Hematopoietic multipotent progenitor cell treated with erythropoietin and hydrocortisone succinate and interleukin-3 and kit ligand, for 15 days (in vitro differentiated cells): ENCODE measurements at places on chromosomes 1 and 21.

- DNase-seq, result no peak
Observed at GRCh38 chr1:97767381-97767780, 153.5 kb downstream of the DPYD start.

GRCh38 chr1:226069811-226070489 lies 7.4 kb downstream of the H3-3A start:
- no peak for DNase-seq

- DNase-seq, result no peak
Observed at GRCh38 chr1:54710841-54711240, 4.8 kb upstream of the TTC4 start.

- DNase-seq, result no peak
Observed at GRCh38 chr1:243883551-243883950, 33.5 kb upstream of the AKT3 start.

DNA sequence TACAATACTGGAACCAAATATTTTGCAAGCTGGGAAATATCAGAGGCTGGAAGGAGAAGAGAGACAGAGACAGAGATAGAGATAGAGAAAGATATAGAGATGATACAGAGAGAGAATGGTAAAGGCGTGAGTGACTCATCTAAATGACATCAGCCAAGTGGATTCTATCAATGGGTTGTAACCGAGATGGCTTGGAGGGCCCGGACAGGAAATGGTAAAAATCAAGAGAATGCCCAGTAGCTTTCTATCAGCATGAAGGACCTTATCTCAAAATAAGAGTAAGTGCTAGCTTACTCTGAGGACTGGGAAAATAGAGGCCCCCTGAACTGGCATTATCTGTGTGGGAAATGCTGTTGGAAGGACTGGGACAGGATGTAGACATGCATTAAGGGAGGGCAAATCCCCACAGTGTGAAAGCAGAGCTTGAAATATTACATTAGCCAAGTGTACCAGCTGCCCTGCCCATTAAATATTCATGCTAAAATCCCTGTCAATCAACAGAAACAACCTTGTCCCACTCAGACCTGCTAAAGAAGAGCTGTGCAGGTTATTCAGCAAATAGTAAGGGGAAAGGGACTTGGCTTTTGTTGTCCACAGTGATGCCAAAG lies 76.6 kb upstream of the ZNF644 start:
- DNase-seq, result no peak

DNA sequence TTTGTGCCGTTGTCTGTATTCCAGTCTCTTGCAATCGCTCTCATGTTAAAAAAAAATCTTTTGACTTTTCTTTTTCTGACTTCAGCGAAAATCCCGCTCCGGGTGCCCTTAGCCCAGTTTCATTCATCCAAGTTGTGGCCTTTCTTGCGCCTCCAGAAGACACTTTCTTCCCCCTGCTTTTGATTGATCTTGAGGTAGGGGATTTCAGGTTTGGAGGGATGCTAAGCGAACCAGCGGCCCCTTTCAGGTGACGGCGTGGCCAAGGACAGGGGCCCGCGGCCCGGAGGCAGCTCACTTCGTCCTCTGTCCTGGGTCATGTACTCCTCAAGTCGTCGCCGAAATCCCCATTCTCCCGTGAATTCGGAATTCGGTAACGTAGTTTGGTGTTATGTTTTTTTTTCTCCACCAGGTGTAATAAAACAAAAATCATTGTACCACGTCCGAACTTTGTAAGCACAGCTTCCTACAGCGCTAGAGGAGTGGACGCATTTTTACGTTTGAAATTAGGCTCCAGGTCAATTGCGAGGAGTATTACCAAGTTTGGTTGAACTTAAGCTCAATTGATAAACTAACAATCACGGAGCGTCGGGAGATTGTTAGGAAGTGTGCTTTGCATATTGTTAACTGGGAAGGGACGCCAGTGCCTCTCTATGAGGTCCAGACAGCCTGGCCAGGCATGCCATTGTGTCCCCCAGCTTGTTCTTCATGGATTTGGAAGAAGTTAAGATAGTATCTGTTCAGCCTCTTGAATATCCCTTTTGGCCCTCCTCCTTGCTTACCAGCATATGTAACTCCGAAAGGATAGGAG lies 1.1 kb downstream of the MRPS6 start:
- DNase-seq, result no peak

DNA sequence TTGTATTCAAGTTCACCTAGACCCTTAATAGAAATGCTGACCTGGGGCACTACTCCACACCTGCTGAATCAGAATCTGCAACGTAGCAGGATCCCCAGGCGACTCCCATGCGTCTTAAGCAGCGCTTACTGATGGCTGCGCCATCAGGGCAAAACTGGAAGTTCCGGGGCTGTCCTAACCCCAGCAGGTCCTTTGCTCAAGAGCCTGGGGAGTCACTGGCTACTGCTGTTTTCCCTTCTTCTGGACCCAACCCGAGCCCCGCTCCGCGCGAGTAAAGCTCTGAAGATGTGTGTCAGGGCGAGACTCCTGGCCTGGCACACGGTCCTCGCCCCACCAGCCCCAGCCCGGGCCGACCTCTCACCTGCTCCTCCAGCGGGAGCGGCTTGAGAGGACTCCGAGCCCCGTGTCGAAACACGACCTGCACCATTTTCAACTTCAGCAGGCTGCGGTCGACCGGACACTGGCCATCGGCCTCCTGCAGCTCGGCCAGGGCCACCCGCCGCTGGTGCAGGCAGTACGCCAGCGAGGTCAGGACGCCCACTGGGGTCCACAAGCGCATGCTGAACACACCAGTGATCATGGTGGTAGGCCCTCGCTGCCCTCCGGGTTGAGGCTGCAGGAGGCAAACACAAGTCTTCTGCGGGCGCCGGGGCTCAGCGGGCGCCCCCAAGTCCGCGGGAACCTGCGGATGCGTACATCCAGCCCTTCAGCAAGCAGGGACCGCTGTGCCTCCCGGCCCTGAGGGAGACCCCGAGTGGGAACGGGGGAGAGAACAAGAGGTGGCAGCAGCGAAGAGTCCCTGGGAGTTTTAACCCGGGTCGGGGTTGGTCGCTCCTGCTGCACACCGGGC lies 630 bp downstream of the ACP6 start:
- DNase-seq, result no peak

DNA sequence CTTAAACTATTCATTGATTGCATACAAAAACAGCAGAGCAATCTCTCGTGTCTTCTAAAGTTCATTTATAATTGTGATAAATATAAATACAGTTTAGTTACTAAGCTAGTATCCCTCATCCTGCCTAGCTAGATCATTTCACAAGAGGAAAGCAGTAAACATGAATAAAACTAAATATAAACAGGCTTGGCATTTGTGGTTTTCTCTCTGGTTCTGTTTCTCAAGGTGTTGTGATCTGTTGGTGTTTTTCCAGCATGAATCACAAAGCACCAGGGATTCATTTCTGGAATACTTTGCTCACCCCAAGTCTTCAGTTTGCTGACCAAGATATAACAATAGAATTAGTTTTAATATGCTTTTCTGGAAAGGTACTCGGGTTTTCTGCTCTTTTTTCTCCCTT lies 32.7 kb upstream of the GLIS1 start:
- DNase-seq, result no peak

GRCh38 chr1:94757931-94758330 lies 62.2 kb upstream of the SLC44A3 start:
- no peak for DNase-seq

DNA sequence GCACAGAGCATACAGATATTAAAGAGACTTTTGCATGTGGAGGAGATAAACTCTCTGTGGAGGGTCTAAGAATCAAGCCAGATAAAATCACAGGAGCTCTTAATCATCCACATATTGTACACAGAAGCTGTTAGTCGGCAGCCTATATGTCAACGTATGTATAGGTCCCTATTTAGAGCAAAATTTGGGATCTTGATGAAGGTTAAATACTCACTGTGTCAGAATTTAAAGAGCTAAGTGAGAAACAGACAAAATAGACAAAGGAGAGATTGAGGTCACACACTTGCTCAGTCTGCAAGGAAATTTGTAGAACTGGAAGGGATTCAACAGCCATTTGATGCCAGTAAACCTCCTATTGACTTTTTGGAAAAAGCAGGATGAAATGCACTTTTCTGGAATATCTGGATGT lies 4.1 kb upstream of the IRF2BP2 start:
- DNase-seq, result no peak

GRCh38 chr1:223022641-223023473 lies 120.2 kb downstream of the TLR5 start:
- no peak for DNase-seq

DNA sequence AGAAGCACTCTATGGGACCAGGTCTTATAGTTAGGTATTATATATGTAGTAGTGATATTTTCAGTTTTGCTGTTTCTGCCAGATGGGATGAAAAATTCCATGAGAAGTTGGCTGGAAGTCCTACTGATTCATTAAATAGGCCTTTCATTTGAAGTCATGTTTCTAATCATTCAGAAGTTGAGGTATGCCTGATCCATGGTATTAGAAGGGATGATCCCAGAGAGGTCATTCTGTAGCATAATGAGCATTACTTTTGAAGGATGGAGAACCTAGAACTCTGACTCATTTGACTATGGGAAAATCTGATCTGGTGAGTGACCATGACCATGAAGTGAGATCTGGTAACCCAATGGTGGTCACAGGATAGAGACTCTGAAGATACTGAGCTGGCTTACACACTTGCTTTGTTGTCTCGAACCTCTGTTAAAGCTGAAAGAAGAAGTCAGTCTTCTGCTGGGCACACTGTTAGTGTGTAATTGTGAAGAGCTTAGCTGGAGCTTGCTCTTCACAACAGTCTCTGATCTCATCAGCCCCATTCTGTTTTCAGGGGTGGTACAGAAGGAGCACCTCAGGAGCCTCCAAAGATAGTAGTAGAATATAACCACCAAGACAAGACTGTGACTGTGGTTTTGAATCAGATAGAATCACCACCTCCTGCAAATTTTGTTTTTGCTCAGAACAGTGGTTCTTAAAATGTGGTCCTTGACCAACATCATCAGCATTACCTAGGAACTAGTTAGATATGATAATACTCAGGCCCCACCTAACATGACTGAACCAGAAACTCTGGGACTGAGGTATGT lies 9.0 kb downstream of the MGST3 start:
- peak; percentile 3 for DNase-seq

DNA sequence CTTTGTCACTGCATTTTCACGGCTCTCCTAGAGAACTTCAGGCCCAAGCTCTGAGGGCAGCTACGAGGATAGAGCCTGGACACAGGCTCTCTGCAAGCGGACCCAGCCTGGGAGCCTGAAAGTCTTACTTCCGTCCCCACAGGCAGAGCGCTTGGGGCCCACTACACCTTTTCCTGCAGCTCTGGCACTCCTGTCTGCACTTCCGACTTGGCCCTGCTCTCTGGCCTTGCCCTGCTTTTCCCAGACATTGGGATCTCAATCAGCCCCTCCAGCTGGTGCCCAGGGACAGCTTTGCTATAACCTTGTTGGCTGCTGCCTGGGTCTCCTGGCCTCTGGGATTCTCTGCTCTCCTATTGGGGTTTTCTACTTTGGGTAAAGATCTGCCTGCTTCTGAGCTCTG lies 27.6 kb downstream of the WNT4 start:
- DNase-seq, result no peak

- no peak for DNase-seq
Observed at GRCh38 chr1:72662918-72663317, 380.6 kb upstream of the NEGR1 start.

DNA sequence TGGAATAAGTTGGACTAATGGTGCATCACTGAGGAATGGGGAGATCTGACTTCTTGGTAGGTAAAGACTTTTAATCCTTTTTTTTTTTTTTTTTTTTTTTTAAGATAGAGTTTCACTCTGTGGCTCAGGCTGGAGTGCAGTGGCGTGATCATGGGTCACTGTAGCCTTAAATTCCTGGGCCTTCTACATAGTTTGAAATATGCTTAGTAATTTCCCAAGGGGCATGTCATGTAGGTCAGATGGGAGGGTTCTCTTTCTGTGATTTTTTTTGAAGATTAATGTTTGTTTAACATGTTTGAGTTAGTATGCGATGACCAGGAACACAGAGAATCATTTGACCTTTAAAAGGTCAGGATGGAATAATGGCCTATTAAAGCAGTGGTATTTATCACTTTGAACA lies 129.1 kb downstream of the S1PR1 start:
- no peak for DNase-seq

DNA sequence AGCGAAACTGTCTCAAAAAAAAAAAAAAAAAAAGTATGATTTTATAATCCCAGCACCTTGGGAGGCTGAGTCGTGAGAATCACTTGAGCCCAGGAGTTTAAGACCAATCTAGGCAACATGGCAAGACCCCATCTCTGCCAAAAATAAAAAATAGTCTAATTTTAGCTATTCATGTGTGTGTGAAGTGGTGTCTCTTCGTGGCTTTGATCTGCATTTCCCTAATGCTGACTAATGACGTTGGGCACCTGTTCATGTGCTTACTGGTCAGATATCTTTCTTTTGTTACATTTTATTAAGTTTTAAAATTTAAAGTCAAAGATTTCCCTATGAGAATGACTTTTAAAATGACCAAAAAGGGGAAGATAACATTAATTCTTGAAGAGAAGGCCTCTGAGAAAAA lies 31.0 kb downstream of the PSEN2 start:
- no peak for DNase-seq

DNA sequence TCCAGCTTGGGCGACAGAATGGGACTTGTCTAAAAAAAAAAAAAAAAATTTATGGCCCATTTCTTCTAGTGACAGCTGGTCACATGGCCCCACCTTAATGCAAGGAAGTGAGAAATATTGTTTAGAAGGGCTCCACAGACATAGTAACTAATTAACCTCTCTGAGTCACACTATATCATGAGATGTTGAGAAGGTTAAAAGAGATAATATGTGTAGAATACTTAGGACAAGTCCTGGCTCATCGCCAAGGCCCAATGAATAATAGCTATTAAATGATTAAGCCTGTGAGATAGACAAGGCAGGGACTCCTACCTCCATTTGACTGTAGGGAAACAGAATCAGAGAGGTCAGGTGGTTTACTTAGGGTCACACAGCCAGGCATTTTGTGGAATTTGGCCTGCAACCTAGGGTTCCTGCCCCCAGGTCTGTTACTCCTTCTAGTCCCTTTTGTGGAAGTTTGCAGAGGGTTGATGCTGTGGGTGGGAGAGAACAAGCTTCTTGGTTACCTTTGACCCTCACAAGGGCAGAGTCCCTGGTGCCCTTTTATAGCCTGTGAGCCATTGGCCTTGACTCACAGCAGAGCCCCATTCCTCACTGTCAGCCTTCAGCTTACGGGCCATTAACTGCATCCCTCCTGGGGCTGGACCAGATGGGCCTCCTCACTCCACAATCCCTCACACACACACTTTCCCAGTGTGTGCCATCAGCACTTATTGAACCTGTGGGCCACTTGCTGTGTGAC lies 48.5 kb downstream of the OPRD1 start:
- no peak for DNase-seq

- DNase-seq, result no peak
Observed at GRCh38 chr1:212816567-212817278, 25.0 kb downstream of the TATDN3 start.
